H1 (cell line): ENCODE measurements at places on chromosomes 5 and 9.

DNA sequence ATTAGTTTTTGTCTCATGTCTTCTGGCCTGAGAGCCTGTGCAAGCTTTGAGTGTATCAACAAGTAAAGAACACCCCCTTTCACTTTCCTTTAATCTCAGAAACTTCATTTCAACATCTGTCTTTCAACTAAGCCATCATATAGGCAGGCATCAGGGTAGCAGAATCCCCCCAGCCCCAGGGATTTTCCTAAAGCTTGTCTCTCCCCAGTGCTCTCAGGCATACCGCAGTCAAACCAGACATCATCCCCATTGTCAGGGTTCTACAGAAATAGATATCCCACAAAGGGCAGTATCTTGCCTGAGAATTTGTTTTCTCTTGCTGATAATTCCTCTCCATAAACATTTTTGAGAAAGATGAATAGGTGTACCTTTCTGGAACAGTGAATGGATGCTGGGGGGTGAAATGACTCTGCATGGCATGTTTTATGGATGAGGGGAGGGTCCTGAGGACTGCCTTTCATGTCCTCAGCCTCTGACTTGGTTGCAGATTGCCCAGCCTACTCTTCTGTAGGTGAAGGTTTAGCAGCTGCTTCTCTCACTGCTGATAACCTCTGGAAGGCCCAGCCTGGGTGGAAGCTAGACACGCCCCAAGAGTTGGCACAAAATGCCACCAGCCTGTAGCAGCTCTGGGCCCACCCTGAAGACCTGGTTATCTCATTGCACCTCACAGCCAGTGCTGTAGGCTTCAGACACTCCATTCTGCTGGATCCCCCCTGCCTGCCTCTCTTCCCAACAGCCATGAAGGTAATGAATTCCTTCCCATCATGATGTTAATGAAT lies 20.5 kb upstream of the SHB start:
- no peaks in the 10 kb centered on the region for H3K36me3 ChIP-seq
- peaks cover 3% of the 10 kb centered on the region for H3K4me1 ChIP-seq
- H3K27me3 ChIP-seq: no peaks in the 10 kb centered on the region; the same call in 1 of the 2 replicates
- no peak overlapping the region for H3K4me3 ChIP-seq
- no peak overlapping the region for H3K27ac ChIP-seq

GRCh38 chr5:76926329-76927105 lies 26.3 kb upstream of the CRHBP start:
- H3K27ac ChIP-seq: no peak overlapping the region
- no peak for DNase-seq
- H3K27me3 ChIP-seq: no peaks in the 10 kb centered on the region
- H3K4me3 ChIP-seq: no peak overlapping the region

GRCh38 chr5:68839019-68839552 lies 254.7 kb upstream of the SLC30A5 start:
- H3K36me3 ChIP-seq: no peaks in the 10 kb centered on the region
- no peaks in the 10 kb centered on the region for H3K27me3 ChIP-seq

DNA sequence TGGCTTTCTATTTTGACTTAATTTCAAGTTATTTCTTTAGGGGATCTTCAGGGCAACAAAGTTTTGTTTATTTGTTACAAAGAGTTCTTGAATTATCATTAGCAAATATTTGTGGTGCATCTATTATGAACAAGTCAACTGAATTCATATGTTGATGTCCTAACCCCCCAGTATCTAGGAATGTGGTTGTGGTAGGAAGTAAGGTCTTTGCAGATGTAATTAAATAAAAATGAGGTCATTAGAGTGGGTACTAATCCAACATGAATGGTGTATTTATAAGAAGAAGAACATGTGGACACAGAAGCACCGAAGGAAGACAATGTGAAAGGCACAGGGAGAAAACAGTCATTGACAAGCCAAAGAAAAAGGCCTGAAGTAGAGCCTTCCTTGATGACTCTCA lies 474.0 kb upstream of the DAB2 start:
- DNase-seq: no peak
- H3K27me3 ChIP-seq: no peaks in the 10 kb centered on the region
- H3K27ac ChIP-seq: no peak overlapping the region
- no peak overlapping the region for H3K4me3 ChIP-seq
- no peaks in the 10 kb centered on the region for H3K36me3 ChIP-seq

GRCh38 chr5:146048994-146049703 lies 56.2 kb downstream of the PLAC8L1 start:
- H3K27me3 ChIP-seq: no peaks in the 10 kb centered on the region
- DNase-seq: no peak
- no peaks in the 10 kb centered on the region for H3K4me1 ChIP-seq
- H3K4me3 ChIP-seq: no peak overlapping the region
- H3K27ac ChIP-seq: no peak overlapping the region

GRCh38 chr5:136230176-136230575 lies 37.2 kb upstream of the SMIM32 start:
- H3K27me3 ChIP-seq: no peaks in the 10 kb centered on the region
- DNase-seq: no peak
- H3K36me3 ChIP-seq: no peaks in the 10 kb centered on the region
- H3K4me3 ChIP-seq: peak overlapping the region; percentile 11; the same call in 1 of the 2 replicates

DNA sequence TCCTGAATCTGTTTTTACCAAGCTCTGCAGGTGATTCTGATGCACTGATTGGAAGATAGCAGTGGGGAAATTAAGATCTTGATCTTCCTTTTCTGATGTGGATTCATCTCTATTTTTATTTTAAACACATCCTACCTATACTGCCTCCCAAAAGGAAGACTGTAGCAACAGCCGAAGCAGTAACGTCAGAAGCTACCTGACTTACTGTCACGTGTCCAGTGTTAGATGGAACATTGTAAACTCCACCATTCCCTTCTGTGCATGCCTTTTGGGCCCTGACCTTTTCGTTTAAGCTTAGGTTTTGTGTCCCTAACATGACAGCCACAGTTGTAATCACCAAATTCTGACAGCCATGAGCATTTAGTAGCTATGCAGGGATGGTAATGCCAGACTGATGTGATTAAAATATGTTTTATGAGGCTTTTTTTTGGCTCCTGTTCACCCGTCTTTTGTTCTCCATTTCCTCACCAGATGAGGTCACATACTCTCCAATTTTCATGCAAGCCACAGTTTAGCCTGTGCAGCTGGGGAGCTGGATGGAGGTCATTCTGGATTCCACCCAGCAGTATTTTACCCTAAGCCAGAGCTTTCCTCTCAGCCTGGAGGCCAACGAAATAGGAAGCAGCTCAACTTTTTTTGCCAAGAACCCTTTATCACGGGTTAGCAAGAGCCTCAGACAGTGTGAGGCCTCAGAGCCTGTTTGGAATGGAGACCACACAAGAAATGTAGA lies 15.6 kb upstream of the FOXD1 start:
- H3K4me1 ChIP-seq: peaks cover 5% of the 10 kb centered on the region; the same call in 1 of the 2 replicates
- H3K4me3 ChIP-seq: no peak overlapping the region
- no peak for DNase-seq
- no peaks in the 10 kb centered on the region for H3K27me3 ChIP-seq

DNA sequence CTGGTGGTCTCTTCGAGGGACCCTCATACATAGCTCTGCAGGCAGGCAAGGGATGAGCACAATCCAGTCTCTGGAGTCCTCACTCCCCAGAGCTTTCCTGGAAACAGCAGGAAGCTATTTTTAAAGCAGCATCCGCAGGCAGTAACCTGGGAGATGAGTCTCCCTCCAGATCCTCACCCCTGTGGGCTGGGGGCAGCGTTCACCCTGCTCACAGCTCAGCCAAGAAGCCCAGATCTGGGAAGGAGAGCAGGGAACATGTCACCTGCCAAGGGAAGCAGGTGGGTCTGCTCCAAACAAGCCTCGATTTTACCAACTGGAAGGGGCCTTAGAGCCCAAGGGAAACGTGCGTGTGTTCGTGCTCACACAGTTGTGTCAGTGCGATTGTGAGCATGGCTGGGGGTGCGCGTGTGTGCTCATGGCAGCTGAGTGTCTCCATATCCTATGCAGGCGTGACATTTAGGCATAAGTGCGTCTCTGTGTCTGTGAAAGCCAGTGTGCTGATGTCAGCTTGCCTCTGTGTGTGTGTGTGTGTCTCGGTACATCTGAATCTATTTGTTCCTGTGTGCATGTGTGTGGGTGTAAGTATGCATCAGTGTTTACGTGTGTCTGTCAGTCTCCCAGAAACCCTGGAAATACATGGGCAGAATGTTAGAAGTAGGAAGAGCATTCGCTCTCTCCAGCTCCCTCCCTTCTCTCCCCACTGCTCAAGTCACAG lies 40.6 kb upstream of the CPLX2 start:
- H3K4me3 ChIP-seq: no peak overlapping the region
- H3K27me3 ChIP-seq: no peaks in the 10 kb centered on the region
- H3K27ac ChIP-seq: no peak overlapping the region
- DNase-seq: no peak
- H3K36me3 ChIP-seq: no peaks in the 10 kb centered on the region
- H3K4me1 ChIP-seq: peaks cover 4% of the 10 kb centered on the region

GRCh38 chr5:71586052-71586940 lies 844 bp upstream of the MCCC2 start:
- no peaks in the 10 kb centered on the region for H3K27me3 ChIP-seq
- no peak for DNase-seq
- no peaks in the 10 kb centered on the region for H3K4me1 ChIP-seq
- peak overlapping the region; percentile 56 for H3K4me3 ChIP-seq

DNA sequence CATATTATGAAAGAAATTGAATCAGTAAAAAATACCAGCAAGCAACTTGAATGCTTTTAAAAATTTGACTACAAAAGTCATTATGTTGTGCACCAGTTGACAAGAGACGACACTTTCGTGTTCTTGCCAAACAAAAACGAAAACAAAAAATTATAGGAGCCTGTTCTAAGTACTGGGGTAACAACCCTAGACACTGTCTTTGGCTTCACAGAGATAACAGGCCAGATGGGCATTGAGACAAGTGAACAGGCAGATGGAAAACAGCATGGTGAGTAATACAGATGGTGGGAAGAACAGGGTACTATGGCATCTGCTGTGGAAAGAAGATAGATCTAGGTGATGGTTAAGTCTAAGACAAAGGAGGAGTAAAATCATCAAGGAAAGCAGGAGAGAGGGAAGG lies 99.0 kb downstream of the CDH12 start:
- no peak overlapping the region for H3K4me3 ChIP-seq
- DNase-seq: no peak
- no peaks in the 10 kb centered on the region for H3K4me1 ChIP-seq
- no peaks in the 10 kb centered on the region for H3K27me3 ChIP-seq

DNA sequence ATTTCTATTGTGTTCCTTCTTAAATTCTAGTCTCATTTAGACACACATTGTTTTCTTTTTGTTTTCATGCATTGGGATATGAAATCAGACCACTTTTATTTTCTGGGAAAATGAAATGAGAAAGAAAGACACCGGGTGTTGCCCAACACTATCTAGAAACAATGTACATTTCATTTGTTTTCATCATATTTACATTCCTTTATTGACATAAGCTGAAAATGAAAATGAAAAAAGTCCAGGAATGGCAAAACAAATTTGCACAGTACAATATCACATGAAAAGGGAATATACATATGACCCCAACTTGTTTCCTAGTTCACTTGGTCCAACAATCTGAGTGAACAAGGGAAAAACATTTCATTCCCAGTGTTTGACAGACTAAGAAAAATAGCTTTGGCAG lies 20.7 kb downstream of the IFNE start:
- no peak for DNase-seq
- H3K36me3 ChIP-seq: 0 out of 2 replicates have a peak, but pooled peaks cover 2% of the 10 kb centered on the region
- no peaks in the 10 kb centered on the region for H3K4me1 ChIP-seq
- no peak overlapping the region for H3K27ac ChIP-seq

DNA sequence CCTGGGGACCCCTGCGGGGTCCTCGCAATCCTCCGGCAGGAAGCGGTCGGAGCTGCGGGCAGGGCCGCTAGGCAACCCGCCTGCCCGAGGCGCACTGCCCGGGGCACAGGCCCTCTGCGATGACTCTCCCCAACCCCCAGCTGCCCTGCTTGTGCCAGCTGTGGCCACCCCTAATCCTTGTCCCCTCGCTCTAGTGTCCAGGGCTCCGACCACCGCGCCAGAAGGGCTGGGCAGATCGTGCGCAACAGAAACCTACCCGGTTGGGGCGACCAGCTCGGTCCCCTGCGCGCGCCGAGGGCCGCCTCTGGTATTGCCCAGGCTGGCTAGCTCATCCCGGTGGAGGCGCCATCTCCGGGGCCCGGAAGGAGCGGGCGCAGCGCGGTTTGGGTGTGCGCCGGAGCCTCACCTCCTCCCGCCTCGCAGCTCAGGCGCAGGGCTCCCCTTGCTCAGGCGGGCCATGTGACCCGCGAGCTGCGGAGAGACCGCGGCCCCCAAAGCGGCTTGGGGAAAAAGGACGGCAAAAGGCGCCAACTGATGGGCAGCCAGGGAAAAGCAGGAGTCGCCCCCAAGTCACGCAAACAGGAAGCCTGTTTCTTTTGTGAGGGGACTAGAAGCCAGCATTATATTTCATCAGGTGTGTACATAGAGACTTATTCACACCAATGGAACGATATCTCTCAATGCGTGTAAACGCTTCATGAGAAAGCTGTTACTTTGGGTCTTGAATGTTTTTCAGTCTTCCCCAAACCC lies 46.8 kb upstream of the RNF20 start:
- DNase-seq: peak; percentile 72
- H3K27ac ChIP-seq: peak overlapping the region; percentile 25; the same call in 1 of the 2 replicates
- peak overlapping the region; percentile 76 for H3K4me3 ChIP-seq
- peaks cover 5% of the 10 kb centered on the region for H3K27me3 ChIP-seq
- no peaks in the 10 kb centered on the region for H3K36me3 ChIP-seq
- H3K4me1 ChIP-seq: peaks cover 5% of the 10 kb centered on the region; the same call in 1 of the 2 replicates

GRCh38 chr5:33118761-33119415 lies 321.9 kb upstream of the TARS1 start:
- DNase-seq: no peak
- H3K27ac ChIP-seq: no peak overlapping the region

- H3K27me3 ChIP-seq: no peaks in the 10 kb centered on the region
- H3K4me3 ChIP-seq: no peak overlapping the region
- no peaks in the 10 kb centered on the region; the same call in 1 of the 2 replicates for H3K4me1 ChIP-seq
- no peaks in the 10 kb centered on the region for H3K36me3 ChIP-seq
These were observed 35.9 kb upstream of the DMRT2 start for GRCh38 chr9:1014225-1014624.

- no peaks in the 10 kb centered on the region for H3K4me1 ChIP-seq
- H3K27me3 ChIP-seq: no peaks in the 10 kb centered on the region
- DNase-seq: no peak
- no peak overlapping the region for H3K4me3 ChIP-seq
- H3K27ac ChIP-seq: no peak overlapping the region
These were observed 70.5 kb downstream of the MLLT3 start for GRCh38 chr9:20551835-20552234.

GRCh38 chr5:11898-12297 lies 80.1 kb upstream of the PLEKHG4B start:
- no peak for DNase-seq
- H3K27me3 ChIP-seq: no peaks in the 10 kb centered on the region
- no peak overlapping the region for H3K27ac ChIP-seq
